Vagina (tissue), 2 donors: ENCODE measurements at places on chromosomes 3 and 15.

GRCh38 chr3:39024497-39024896 lies 27.2 kb downstream of the SCN11A start:
- no peak for DNase-seq

DNA sequence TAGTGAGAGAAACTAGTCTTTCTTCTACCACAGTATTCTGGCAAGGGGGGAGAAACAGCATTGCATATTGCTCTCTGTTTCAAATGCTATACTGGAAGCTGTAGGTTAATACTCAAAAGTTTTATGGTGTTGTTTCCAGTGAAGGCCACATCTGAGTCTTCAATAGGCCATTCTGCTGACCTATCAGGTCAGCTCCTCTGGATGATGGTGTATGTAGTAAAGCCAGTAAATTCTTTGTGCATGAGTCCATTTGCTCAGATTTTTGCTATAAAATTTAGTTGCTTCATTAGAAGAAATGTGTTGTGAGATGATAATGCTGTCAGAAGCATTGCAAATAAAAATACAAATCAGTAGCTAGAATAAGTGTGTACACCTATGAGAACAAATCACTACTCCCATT lies 64.9 kb upstream of the RBMS3 start:
- no peak for DNase-seq

DNA sequence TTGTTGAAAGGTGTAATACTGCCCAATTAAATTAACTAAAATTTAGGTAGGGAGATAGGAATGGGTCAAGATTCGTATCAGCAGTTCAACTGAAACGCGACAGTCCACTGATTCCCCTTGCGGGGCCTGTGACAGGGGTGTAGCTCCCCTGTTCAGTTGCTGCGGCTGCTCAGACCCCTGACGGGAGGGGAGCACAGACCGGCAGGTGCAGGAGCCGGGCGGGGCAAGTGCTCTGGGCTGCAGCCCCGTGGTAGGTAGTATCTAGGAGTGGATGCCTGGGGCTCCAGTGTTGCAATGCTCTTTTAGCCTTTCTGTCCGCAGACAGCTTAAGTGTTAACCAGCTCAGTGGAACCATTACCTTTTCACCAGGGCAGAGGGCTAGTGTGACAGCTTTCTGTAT lies 164.9 kb downstream of the ROBO2 start:
- DNase-seq, result no peak

GRCh38 chr15:66780172-66780972 lies 78.3 kb downstream of the SMAD6 start:
- DNase-seq, result no peak

- DNase-seq, result peak; percentile 88
These were observed 1.8 kb upstream of the SCN5A start for GRCh38 chr3:38651153-38651789.

GRCh38 chr3:17965331-17965730 lies 222.9 kb upstream of the TBC1D5 start:
- no peak for DNase-seq
